Endothelial cell of umbilical vein (primary cell): ENCODE measurements at places on chromosomes 3 and 15. TPM values are rescaled to one million over a fixed set of nuclear protein-coding genes. Genes with fewer than 3 reads are reported as not detected.

TMOD2 gene
- 2.5 and 2.7 TPM in 2 replicates for total RNA-seq

LINGO1 gene
- total RNA-seq: 0.32 and 0.33 TPM in 2 replicates

TRH gene
- total RNA-seq: not detected in 2 replicates

SCG5 gene
- 2.1 and 3.3 TPM in 2 replicates for total RNA-seq

EOMES gene
- not detected in 2 replicates for total RNA-seq

OPA1 gene
- 57.8 and 62.0 TPM in 2 replicates for total RNA-seq

GPR171 gene
- not detected in 2 replicates for total RNA-seq

MYD88 gene
- 32.7 and 35.1 TPM in 2 replicates for total RNA-seq

GRK7 gene
- total RNA-seq: not detected in 2 replicates

FAM174B gene
- total RNA-seq: 20.0 and 30.2 TPM in 2 replicates

TPM1 gene
- 558 and 678 TPM in 2 replicates for total RNA-seq
